ENCODE measurements at places on chromosomes 2 and 18. TPM values are rescaled to one million over a fixed set of nuclear protein-coding genes. Genes with fewer than 3 reads are reported as not detected.

DNA sequence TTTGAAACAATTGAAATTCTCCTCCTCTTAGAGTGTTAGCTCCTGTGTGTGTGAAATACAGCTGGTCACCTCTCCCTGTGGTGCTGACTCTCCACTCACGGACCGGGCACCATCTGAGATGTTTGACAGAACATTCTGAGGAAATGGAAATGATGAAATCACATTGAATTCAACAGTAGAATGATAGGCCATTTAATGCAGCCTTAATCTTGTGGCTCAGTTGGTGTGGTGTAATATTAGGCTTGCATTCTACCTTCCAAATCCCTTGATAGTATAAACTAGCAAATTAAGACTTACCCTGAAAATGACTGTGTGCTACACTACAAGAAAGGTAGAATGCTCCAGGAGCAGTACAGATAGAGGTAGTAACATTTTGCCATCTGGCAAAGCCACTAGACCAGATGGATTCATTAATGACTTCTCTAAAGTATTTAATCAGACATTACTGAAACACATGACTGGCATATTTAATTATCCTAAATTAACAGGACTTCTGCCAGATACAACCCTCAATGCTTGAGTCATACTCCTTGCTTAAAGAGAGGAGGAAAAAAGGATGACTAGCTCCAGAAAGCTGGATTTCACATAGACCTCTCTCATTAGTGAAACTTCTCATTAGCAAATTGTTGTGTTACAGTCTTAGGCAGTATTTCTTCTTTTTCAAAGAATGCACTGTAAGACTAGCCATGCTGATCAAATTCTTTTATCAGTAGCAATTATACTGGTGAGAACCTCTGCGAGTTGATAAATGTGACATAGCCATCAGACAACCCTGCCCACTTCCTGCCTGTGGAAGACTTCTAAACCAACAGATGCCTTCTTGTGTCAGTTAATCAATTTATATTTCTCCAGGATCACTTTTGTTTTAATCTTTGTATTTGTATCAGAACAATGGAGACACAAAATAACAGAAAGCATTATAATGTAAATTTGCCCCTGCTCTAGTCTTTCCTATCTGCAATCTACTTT, 80.6 kb downstream of the EML6 start:
- DNase-seq, result no peak

GRCh38 chr2:75260946-75261345, 61.6 kb upstream of the TACR1 start:
- DNase-seq, result no peak

DNA sequence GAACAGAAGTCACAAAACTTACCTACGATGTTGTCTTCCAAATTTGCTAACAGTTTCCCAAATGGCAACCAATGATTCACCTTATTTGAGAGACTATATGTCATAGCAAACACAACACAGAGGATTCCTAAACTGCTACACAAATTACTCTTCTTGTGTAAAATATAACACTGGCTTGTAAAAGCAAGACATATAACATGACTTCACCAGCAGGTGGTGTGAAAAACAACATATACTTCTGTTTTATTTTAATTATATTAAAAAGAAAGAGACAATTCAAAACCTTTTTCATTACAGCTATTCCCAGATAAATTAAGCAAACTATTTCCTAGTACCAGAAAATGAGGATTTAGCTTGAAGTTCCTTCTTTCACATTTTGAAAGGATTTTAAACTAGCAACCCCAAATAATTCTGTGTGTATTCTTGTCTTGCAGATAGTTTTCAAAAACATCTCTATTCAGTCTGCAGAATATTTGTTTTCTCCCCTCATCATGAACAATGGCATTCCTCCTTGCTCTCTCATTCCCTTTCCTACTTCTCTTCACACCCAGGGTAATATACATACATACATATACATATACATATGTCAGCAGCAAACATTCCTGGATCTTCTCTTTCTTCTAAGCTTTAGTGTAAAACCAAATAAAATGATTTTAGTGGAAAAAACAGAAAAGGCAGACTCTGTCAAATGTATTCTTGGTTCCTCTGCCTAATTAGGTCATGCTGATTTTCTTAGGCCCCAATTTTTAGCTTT, 62.1 kb downstream of the SCN3A start:
- DNase-seq, result no peak

GRCh38 chr18:74546751-74547530, 12.6 kb downstream of the CNDP1 start:
- DNase-seq, result no peak

DNA sequence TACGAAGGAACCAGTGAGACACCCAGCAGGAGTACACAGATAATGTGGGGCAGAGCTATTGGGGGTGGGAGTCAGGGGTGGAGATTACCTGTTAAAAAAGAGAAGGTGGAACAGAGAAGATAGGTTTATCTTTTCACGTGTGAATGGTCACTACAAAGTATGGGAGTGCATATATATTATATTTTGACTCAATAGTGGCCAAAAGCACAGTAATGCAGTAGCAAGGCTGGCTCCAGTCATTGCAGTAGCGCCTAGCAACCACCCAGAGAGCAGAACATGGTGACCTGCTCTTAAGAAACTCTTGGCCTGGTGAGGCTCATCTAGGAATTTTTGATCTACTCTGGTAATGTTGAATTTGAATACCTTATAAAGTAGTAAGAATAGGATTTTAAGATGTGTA, 1.0 kb downstream of the IMPACT start:
- DNase-seq, result no peak

NOL4 gene
- not detected for total RNA-seq

DNA sequence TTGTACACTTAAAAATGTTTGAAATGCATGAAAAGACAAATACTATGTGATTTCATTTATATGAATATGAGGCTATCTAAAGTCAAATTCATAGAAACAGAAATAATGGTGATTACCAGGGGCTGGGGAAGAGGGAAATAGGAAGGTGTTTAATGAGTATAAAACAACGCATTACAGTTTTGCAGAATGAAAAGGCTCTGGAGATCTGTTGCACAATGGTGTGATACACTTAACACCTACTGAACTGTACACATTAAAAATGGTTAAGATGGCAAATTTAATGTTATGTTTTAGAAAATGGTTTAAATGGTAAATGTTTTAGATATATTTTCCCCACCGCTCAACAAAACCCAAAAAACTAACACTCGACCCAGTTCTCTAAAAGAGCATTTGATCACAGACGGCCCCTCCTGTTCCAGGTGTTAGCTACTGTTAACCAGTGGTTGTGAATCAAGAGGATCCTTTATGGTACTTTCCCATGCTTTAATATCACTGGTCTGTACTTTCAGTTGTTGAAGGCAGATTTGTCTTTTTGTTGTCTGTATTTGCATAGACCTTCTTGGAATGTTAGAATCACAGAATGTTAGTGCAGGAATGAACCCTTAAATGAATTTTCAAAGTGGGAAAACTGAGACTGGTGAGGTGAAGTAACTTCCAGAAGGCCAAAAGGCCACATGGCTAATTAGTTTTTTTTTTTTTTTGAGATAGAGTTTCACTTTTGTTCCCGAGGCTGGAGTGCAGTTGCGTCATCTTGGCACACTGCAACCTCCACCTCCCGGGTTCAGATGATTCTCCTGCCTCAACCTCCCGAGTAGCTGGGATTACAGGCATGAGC, 10.2 kb downstream of the RAB10 start:
- no peak for DNase-seq
